ENCODE measurements at places on chromosomes 7 and 10.

DNA sequence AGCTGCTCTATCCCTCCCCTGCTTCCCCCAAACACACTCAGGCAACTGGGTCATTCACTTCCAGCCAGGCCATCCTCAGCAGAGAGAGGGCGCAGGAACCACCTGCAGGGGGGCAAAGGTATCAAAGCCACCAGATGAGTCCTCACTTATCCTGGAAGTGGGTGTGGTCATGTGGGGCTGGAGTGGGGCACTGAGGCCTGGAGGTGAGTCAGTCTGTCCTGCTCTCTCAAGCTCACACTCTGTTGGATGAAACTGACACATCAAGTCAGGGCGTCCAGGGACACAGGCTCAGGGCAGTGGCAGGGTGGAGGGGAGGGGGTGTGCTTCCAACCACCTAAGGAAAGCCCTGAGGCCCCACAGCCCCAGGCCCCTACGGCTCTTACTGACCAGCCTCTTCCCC, 8.0 kb upstream of the ELFN1 start:
- DNase-seq = no peak

- no peak for DNase-seq
These were observed 34.3 kb upstream of the PHF14 start for GRCh38 chr7:10939237-10939910.

GRCh38 chr7:47428768-47429472, 153.0 kb downstream of the TNS3 start:
- no peak for DNase-seq

DNA sequence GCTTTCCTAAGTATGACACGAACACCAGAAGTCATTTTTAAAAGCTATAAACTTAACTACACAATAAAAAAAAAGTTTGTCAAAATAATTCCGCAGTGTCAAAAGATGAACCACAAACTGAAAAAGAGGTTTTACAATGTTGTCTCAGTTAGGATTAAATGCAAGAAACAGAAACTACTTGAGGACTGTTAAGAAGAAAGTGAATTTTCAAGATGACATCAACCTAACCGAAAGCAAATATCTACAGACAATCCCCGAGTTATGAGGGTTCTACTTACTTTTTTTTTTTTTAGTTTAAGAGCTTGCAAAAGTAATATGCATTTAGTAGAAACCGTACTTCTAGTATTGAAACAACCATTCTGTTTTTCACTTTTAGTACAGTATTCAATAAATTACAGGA, 62.3 kb downstream of the TFPI2 start:
- DNase-seq = no peak

GRCh38 chr7:4343272-4344247, 338.5 kb upstream of the FOXK1 start:
- DNase-seq = no peak

GRCh38 chr10:132480356-132480755, 57.2 kb upstream of the INPP5A start:
- DNase-seq = no peak

DNA sequence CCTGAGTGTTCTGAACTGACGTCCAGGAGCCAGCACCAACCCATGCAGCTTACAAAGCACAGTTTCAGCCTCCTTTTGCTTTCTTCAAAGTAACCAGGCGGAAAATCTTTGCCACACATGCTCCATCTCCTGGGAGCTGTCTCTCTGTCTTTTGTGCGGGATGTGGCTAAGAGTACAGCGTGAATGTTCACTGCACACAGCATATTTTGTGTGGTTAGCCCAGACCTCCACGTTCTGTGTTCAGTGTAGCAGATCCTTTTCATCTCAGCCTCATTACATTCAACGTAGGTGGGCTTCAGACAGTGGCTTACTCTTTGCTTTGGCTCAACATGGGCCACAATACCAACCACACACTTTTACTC, 200.8 kb downstream of the TNS3 start:
- DNase-seq = no peak

DNA sequence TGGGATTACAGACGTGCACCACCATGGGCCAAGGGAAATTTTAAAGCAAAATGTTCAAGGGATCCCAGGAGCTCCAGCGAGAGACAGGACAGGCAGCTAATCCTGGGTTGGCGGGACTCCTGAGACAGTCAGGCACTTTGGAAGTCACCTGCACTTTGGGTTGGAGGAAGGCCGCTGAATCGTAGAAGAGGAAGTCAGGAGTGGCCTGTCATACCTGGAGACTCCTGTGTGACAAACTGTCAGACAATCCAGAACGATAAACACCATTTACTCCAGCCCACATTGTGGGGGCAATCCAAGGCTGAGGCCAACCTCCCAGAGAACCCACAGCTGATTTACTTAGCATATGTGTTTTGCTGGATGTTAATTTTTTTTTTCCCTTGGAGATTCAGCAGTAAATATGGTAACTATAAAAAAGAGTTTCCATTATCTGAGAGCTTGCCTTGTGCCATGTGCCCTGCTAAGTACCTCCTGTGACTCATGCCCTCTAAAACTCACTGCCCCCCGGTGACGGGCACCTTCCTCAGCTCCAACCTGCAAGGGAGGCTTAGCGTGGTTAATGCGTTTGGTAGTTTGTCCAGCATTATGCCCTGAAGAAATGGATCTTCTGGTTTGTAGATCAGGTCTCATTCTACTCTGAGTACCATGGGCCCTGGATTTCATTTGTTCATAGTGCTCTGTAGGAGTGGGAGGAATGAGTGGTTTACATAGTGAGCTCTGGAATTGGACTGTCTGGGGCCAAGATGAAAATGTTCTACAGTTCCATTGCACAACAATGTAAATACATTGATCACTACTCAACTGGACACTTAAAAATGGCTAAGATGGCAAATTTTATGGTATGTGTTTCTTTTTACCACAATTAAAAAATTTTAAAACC, 50.9 kb downstream of the ICA1 start:
- no peak for DNase-seq

- no peak for DNase-seq
These were observed 1.5 kb downstream of the IFIT1 start for GRCh38 chr10:89393898-89394297.

DNA sequence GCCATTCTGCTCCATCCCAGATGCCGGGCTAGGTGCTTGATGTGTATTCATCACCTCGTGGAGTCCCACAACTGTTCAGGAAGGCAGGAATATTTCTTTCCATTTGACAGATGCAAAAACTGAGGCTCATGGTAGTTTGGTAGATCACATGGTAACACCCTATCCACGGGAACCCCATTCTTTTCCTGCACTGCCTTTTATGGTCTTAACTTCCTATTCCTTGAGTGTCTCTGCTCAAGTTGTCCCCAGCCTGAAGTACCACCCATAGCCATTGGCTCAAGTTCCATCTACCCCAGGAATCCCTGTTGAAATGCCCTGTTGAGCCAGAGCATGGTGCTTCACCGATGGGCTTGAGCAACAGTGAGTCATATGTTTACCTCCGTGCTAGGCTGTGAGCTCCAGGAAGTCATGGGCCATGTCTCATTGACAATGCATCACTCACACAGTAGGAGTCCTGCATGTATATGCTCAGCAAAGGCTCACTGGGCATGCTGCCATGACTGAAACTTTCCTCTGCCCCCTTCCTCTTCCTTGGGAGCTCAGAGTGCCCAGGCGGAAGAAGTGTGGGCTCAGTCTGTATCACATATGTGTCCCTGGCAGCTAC, 71.7 kb upstream of the ADAM12 start:
- DNase-seq = no peak

GRCh38 chr7:50358041-50358705, 53.7 kb downstream of the IKZF1 start:
- no peak for DNase-seq

DNA sequence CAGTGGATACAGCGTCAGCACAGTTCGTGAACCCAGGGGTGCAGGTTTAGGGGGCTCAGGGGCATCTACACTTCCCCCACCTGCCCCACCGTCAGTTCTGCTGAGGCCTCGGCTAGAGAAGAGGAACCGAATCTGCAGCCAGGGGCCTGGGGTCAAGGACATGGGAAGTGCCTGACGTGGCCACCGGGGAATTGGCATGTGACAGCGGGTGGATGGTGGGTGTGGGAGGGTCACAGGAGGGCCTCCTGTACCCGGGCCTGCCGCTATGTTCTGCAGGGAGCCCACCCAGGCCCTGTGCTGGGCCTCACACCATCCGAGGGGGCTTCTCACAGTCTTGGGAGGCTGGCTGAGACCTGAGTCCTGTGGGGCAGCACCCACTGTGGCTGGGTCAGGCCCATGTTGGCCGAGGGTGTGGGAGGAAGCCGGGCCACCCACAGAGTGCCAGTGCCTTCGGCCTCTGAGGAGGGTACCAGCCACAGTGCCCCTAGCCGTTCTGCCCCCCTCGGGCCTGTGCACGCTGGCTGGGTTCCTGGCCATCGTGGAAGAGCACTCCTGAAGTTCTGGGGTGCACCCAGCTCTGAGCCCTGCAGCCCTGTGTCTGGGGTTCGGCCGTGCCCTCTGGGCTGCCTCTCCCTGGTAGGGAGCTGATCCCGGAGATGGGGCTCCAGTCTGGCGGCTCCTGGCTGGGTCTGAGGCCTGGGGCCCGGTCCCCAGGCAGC, 5.9 kb downstream of the TTYH3 start:
- peak; percentile 87 for DNase-seq
